Mesenteric fat pad (tissue), 1 donor: ENCODE measurements at places on chromosomes 5 and 9.

- DNase-seq, result no peak
Measured at GRCh38 chr5:121182788-121183490, 668.7 kb upstream of the FTMT start.

DNA sequence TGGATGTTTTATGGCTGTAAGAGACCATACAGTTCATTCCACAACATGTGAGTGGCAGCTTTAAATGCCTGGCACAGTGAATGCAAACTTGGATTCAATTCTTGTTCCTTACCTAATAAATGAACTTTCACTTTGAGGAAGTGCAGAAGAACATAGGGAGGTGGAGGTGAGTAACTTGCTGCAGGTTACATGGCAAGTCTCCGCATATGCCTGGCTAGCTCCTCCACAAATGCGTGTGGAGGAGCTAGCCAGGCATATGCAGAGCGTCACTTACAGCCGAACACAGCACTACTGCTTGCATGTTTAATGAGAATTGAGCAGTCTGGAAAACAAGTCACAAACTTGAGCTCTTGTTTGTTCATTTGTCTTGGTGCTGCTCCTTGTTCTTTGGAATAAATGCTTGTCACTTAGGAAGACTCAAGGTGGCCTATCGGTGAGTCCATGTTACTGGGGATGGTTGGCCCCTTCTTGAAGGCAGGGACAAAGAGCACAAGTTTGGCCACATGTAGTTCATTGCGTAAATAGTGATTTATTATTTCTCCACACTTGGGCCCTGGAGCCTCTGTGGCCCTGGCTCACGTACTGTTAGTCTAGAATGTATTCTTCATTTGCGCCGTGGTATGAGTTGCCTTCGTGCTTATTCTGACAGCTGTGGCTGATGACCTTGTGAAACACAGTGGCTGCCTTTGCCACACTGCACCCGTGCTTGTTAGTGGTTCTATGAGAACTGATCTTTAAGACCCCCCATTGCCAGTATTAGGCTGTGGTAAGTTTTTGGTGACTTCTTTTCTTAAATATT is 3.1 kb downstream of the ISOC1 start:
- DNase-seq, result no peak

DNA sequence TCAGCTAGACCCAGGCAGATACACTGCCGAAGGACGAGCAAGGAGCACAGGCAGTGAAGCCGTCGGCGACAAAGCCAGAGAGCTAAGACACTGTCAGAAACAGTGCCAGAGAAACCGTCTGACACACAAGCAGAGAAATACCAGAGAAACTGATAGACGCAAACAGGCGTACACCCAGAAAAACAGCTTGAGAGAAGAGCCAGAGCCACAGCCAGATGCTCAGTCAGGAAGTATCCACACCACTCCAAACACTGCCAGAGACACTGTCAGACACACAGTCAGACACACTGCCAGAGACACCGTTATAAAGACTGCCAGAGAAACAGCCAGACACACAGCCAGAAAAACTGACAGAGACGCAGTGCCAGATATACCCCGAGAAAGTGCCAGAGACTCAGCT is 19.1 kb downstream of the CNTFR start:
- no peak for DNase-seq

DNA sequence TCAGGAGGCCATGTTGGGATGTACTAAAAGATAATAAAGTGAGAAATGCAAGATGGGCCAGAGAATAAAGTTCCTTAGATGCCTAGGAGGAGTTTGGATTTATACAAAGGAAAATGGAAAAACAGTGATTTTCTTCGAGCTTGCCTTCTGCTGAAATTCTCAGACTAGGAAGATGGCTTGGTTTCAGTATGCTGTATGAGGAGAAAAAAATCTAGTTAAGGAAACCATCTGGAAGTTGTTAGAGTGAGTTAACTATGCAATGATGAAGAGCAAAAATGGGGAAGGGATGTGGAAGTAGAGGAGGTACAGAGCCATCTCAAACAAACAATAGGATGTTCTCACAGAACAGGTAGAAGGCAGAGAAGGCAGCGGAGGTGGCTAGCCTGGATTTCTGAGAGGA is 162.9 kb upstream of the FTMT start:
- no peak for DNase-seq

- no peak for DNase-seq
Measured at GRCh38 chr9:131394464-131395156, 724 bp downstream of the PRRC2B start.

- no peak for DNase-seq
Measured at GRCh38 chr5:113807427-113807991, 294.0 kb downstream of the YTHDC2 start.

GRCh38 chr5:131212471-131213021 is 41.8 kb downstream of the LYRM7 start:
- DNase-seq, result no peak

DNA sequence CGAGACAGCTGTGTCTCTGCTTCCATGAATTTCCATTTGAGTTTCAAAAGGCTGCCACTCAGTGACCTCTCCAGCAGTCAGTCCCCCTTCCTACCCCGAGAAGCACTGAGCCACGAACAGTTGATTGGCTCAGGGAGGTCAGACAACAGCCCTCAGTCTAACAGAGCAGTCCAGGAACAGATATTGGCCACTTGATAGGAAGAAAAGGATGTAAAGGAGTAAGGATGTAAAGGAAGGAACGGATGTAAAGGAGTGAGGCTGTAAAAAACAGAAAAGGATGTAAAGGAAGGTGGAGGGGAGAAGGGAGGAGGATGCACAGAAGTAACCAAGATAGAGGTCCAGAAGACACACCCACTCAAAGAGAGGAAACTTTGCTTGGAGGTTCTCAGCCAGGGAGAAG is 3.2 kb upstream of the NR4A3 start:
- no peak for DNase-seq
